ENCODE measurements at places on chromosomes 4 and X.
A peak's percentile ranks its signal among the peaks of the same experiment; 100 is the strongest.

DNA sequence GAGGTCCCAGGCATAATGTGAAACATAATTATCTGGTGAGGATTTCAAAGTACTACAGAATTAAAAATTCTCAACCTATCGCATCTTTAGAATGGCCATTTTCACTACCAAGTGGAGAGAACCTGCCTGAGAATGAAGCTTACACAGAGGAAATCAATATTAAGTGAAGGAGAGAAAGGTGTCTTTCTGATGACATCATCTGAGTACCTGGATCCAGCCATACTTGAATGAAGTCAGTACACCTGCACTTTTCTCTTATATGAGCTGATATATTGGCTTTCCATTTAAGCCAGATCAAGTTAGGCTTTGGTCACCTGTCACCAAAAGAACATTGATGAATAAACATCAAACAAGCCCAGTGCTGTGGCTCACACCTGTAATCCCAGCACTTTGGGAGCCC is 118.9 kb upstream of the MED14 start:
- DNase-seq: no peak

DNA sequence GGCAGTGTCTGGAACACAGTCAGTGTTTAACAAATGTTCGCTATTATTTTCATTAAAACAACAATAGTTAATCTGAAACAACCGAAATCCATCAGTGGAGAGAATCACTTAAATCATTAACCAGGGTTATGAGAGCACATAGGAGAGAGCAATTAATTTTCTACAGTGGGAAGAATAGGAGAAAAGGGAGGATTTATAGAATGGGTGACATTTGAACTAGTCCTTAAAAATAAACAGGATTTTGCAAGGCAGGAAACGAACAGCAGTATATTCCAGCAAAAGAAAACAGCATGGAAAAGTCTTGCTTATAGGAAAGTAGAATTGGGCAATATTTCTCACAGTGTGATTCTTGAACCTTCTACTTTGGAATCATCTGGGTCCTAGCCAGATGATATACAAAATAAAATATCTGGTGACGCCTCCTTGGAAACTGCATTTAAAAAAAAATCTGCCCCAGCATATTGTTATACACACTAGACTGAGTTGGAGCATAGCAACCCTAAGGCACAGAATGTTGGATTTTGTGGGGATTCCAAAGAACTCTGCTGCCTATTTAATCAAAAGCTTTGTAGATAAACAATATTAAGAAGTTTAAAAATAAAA is 56.1 kb downstream of the INTS12 start:
- no peak for DNase-seq

GRCh38 chr4:43471950-43472349 is 579.4 kb downstream of the GRXCR1 start:
- DNase-seq: no peak

- DNase-seq: no peak
Measured at GRCh38 chr4:73193659-73194058, 64.9 kb downstream of the ANKRD17 start.

- no peak for DNase-seq
Measured at GRCh38 chr4:24831637-24832036, 36.3 kb downstream of the SOD3 start.

- no peak for DNase-seq
Measured at GRCh38 chr4:162059656-162060055, 104.1 kb downstream of the FSTL5 start.

DNA sequence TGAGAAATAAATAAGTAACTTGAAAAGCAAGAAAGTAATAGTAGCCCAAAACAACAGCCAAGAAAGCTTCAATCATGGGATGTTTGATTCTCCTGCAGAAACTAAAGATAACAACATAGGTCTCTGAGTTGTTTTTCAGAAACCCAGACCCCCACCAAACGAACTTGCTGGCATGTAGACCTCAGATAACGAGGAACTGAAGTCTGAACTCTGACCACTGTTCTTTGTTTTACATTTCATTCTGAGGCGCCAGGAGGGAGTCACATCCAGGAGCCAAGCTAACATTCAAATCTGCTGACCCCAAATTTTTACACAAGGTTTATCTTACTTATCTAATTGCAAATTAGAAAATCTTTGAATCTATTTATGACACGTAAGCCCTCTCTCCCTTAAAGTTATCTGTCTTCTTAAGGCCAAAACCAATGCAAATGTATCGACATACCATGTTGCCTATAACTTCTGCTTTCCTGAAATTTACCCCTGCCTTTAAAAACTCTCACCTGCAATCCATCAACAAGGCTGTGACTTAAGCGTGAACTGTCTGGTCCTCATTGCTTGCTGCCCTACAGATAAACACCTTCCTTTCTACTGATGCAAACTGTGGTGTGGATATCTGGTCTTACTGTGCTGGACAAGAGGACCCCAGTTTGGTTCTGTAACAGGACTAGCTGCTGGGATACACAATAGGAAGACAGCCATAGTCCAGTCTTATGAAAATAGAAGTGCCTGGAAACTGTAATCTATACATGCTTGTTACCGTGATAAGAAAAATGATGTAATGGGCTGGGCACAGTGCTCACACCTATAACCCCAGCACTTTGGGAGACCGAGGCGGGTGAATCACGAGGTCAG is 37.5 kb upstream of the NEIL3 start:
- no peak for DNase-seq

GRCh38 chr4:178136736-178137345 is 694.6 kb upstream of the AGA start:
- no peak for DNase-seq

- no peak for DNase-seq
Measured at GRCh38 chrX:39560271-39560670, 537.5 kb downstream of the BCOR start.

- DNase-seq: no peak
Measured at GRCh38 chr4:84497504-84498202, 1.4 kb downstream of the NKX6-1 start.

- no peak for DNase-seq
Measured at GRCh38 chrX:152635941-152636340, 1.8 kb upstream of the GABRQ start.

DNA sequence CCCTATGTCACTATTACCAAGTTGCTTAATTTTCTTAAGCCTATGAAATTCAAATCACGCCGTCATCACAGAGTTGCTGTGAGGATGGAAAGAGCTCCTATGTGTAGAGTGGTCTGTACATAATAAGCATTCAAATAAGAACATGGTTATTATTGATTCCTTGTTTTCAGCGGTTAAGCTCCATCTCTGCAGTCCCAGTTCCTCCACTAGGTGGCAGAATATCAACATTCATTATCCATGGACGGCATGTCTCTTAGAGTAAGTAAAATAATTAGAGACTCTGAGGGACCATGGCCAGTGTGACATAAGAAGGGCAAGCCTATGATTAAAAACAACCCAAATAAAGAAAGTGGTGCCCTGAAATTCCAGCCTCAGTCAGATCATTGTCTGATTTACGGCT is 132.5 kb upstream of the NHS start:
- DNase-seq: no peak

DNA sequence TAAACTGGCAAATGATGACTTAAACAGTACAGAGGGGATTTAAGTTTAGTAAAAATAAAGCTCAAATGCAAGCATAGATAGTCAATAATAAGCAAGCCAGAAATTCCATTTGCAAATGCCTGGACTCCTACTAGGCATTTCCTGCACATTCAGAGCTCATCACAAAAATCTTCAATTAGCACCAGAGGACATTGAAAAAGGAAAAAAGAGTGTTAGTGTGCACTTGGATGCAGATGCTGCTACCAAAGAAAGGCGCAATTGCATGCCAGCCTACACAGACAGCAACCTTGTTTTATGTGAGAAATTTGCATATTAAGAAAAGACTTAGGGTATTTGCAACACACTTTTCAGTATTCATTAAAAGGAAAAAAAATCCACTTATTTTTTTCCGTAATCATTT is 282.1 kb downstream of the GRIA2 start:
- no peak for DNase-seq

DNA sequence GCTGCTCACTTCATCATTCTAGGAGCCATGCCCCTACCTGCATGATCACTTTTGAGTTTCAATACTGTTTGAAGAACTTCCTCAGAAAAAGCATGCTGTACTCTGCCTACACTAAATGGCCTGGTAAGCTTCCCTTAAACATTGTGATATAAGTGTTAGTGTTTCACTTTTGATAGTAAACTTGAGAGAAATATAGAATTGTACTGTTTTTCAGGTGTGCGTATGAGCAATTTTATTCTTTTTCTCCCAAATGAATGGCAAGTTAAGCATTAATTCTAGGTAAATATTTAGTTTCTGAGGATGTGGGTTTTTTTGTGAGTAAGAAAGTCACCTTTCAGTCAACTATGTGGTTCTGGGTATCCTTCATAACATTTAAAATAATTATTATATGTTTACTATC is 484.5 kb downstream of the IL15 start:
- no peak for DNase-seq

GRCh38 chrX:154029439-154029838 is 9.7 kb upstream of the IRAK1 start:
- no peak for DNase-seq

- DNase-seq: no peak
Measured at GRCh38 chr4:111693758-111694157, 451.5 kb upstream of the FAM241A start.

- peak; percentile 75 for DNase-seq
Measured at GRCh38 chr4:7843831-7844593, 95.6 kb downstream of the AFAP1 start.

- no peak for DNase-seq
Measured at GRCh38 chr4:174764105-174764729, 64.8 kb downstream of the GLRA3 start.

- DNase-seq: no peak
Measured at GRCh38 chr4:177596035-177596434, 153.8 kb upstream of the AGA start.

DNA sequence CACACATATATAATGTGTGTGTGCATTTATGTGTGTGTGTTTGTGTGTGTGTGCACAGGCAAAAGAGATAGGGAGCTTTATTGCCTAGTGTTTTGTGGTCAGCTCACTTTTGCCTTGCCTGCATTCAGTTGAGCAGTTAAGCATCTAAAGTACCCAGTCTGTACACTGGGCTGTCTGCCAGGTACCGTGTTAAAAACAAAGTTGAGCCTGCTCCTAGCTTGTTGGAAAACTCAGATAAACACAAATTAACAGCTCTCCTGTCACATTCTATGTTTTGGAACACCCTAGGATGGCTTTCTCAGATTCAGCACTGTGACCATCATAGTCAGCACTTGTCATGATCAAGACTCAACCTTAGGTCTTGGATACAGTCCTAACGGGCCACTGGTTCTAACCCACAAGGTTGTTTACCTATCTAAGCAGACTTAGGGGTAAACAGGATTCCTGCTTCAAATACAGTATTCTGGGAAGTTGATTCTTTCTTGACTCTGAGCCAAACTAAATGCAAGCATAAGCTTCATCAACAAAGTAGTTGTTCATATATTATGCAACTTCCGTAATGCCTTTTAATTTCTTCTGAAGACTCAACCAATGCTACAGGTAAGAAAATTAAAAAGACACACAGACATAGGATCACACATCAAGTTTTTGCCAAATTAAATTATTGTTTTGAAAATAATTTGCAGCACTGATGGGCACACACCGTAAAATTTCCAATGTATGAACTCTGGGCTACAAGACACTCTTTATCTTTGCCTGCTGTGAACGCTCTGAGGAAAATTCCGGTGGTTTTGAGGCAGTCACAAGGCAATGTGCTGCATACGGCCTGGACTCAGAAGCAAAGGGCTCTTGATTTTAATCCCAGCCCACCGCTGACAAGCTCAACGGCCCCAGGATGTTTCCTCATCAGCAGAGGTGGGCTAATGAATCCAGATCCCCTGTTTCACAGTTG is 11.3 kb upstream of the CD99 start:
- DNase-seq: no peak

GRCh38 chrX:14496674-14497073 is 32.7 kb upstream of the GLRA2 start:
- peak; percentile 8 for DNase-seq

- no peak for DNase-seq
Measured at GRCh38 chr4:152700151-152700550, 20.4 kb upstream of the TMEM154 start.

DNA sequence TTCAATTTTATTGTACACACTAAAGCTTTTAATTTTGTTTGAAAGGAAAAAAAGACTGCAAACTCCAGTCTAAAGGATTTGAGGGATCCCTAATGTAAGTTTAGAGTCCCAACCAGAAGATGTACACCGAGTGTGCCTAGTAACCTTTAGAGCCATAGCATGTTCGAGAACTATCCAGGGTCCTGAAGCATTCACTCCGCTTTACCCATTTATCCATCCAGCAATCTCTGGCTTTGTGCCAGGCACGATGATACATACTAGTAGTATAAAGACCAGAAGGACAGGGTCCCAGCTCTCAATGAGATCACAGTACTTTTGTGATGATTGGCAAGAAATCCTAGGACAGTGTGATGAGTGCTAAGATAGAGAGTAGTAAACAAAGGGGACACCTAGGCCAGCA is 168.7 kb downstream of the STK32B start:
- DNase-seq: no peak

DNA sequence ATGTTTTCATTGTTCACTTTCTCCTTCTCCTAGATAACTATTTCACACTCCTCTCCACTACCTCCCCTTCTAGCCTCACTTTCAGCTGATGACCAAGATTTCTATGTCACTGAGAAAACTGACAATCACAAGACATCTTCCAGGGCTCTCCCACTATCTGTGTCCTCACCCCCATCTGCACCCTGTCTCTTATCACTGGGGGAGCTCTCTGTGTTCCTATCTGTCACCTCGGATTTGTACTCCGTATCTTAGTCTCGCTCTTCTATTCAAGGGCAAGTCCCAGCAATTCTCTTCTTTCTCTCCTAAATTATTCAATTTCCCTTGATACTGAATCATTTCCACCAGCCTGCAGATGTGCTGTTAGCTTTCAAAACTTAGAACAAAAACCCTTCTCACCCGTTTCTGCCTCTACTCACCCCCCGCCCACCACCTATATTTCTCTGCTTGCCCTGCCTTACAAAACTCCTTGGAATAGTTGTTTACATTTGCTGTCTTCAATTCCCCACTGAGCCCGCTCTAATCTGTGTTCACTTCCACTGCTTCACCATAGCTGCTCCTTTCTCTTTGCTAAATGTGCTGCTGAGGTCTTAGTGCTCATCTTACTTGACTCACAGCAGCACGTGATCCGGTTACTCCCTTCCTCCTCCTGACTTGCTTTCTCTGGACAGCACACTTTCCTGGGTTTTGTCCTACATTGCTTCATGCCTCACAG is 293.2 kb downstream of the UNC5C start:
- DNase-seq: no peak

GRCh38 chrX:154019061-154019621 is 561 bp downstream of the IRAK1 start:
- DNase-seq: no peak

DNA sequence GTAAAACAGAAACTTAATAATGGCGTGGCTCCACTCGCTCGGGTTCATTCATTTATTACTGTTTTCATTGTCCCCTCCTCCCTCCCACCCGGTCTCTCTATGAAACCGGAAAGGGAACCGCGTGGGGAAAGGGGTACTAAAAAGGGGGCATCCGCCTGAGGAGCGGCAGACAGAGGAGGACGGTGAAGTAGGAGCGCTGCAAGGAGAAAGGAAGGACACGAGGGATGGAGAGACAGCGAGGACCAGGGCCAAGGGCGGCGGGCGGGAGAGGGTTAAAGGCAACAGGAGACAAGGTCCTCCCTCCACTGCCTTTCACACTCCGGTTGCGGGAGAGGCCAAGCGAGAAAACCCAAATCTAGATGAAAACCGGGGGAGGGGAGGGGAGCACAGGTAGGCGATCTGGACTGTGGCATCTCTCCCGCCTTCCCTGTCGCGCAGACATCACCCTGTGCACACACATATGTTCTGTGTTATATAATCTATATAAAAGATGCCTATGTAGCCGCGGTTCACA is 829 bp downstream of the ELOVL6 start:
- DNase-seq: peak; percentile 42

GRCh38 chr4:885353-885752 is 46.8 kb downstream of the GAK start:
- no peak for DNase-seq

- DNase-seq: no peak
Measured at GRCh38 chr4:71537551-71538065, 198.8 kb downstream of the SLC4A4 start.

Measured in activated T-cell treated with anti-CD3 and anti-CD28 coated beads, Interleukin-2, amount 50 U/mL, for 1 hour (primary cell).